GDM1 (cell line): ENCODE measurements at places on chromosomes 3 and 15.

DNA sequence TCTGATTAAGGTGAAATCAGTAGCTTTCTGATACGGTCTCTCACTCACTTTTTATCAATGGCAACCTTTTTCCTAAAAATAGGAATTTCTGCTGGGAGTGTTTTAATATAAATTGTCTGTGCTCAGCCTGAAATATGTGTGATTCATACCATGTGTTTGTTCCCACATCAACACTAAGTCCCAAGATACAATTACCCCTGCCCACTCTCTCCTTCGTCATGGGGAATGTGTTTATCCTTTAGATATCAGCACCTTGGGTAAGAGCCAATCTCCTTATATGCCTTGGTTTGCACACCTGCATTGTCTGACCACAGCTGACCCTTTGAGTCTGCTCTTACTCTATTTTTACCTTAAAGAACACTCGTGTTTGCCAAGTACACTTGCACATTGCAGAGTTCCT lies 356.4 kb downstream of the LPP start:
- no peak for DNase-seq

GRCh38 chr15:36880913-36881460 lies 219.4 kb downstream of the MEIS2 start:
- no peak for DNase-seq

DNA sequence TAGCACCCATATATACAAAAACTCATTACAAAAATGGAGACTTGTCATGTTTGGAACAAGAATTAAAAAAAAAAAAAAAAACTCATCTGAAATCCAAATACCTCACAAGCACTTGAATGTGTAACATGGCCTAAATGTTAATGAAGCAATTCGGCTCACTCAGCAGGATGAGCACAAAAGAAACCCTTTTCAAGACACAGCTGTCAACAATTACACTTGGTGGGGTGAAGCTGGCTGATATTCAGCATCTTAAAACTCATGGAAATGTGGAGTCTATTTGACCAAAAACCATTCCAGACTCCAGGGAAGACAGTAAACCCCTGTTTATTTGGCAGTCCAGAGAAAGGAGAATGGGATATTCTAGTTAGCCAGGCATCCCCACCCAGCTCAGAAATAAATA lies 205.4 kb upstream of the TSC22D2 start:
- DNase-seq = no peak

GRCh38 chr15:73425510-73425909 lies 17.5 kb upstream of the REC114 start:
- DNase-seq = no peak

GRCh38 chr15:76799760-76800159 lies 105.4 kb downstream of the SCAPER start:
- DNase-seq = no peak

DNA sequence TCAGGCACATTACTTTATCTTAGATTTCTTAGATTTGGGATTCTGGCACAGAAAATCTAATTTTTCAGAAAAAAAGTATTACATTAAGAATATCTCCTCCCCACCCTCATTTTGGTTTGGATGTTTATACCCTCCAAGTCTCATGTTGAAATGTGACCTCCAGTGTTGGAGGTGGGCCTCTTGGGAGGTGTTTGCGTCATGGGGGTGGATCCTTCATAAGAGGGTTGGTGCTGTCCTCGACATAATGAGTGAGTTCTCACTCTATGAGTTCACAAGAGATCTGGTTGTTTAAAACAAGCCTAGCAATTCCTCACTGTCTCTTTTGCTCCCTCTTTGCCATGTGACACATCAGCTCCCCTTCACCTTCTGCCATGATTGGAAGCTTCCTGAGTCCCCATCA lies 45.6 kb upstream of the WWTR1 start:
- no peak for DNase-seq

- no peak for DNase-seq
Measured at GRCh38 chr3:62873451-62873760, 1.8 kb downstream of the CADPS start.

DNA sequence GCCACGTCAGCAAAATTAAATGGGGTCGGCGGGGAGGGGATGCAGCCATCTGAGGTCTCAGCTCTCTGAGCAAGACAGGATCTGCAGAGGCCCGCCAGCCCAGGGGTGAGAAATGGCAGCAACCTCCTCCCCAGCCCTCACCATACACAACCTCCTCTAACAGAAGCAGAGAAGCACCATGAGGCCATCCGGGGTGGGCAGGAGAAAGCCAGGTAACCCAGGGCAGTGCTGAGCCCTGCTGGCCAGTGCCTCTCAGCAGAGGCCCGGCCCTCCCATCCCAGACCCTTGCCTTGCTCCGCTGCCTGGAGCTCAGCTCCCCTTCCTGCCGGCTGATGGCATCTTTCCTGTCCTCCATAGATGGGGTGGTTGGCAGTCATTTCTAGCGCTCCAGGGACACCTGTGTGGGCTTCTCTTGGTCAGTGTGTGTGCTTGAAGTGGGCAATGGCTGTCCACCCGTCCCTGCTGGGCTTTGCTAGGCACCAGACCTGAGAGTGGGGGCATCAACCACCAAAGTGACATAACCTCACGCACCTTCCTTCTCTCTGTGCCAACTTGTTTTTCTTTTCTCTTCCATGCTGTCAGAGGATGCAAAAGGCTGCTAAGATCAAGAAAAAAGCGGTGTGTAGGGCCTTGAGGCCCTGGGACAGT lies 175.8 kb downstream of the NSMCE3 start:
- no peak for DNase-seq

- no peak for DNase-seq
Measured at GRCh38 chr15:41577863-41578735, 19.1 kb downstream of the TYRO3 start.

DNA sequence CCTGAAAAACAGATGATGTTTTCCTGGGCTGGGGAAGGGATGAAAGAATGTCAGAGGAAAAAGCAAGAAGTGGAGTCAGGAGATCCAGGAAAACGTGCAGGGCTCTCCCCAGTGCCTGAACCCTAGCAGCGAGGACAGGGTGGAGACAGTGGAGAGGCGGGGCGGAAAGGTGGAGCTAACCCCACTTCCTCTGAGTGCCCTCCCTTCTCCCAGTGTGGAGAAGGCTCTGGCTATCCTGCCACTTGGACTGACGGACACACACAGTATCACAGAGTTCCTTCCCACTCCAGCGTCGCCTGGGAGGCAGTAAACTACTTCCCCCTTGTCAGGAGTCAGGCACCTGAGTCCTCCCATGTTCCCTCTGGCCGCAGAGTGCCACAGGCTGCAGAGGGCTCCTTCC lies 125.3 kb upstream of the CHRNA7 start:
- DNase-seq = no peak

GRCh38 chr15:70535071-70535954 lies 228.0 kb downstream of the UACA start:
- peak; percentile 89 for DNase-seq

DNA sequence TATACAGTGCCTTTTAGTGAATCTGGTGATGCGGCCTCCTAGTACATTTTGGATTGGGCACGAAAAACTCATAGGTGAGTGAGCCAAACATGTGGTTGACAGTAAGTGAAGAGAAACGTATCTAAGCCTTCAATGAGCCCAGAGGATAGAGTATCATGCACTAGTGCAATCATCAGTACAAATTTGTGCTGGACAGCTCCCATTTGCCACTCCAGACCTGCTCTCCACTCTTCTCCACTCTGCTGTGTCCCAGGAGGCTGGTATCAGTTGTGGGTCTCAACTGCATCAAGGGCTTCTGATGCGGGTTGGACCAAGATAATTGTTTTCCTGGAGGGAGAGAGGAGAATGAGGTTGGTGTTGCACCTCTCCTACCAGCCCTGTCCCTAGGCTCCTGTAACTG lies 9.1 kb upstream of the RASGRF1 start:
- no peak for DNase-seq

DNA sequence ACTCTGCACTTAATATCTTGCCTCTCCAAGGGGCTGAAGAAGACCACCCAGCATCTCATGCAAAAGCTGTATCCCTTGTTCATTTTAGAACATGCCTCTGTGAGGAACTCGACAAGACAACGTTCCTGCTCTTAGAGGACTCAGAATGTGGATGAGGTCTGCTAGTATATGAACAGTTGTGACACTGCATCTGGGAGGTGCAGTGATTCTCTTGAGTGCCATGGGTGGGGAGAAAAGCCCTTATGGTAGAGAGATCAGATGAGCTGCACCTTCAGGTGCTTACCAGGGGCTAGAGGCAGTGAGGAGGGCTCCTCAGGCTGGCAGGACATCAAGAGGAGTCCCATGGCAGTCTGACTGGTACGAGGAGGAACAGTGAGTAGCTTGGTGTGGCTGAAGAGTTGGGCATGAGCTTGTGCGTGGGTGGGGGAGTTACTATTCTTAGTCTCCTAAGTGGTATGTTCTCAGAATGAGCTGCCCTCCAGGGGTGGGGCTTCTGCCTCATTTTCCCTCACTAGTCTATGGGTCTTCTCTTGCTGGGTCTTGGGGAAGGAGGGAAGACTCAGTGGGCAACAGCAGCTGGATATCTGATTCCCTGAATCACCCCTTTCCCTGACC lies 56.7 kb upstream of the ATP2B2 start:
- no peak for DNase-seq

DNA sequence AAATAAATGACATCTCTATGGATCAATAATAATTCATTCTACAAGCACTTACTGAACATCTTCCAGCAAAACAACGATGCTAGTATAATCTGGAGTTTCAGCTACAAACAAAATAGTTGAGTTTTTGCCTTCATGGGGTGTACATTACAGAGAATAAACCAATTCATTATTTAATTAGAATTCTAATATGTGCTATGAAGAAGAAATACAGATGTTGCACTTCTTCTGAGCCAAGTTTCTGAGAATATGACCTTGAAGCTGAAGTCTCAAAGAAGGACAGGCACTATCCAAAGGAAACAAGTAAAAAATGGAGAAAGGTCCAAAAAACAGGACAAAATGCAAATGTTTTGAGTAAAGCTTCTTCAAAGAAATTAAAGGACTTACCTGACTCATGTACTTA lies 94.2 kb downstream of the SENP7 start:
- DNase-seq = no peak

- no peak for DNase-seq
Measured at GRCh38 chr3:41462103-41462691, 262.9 kb downstream of the CTNNB1 start.

DNA sequence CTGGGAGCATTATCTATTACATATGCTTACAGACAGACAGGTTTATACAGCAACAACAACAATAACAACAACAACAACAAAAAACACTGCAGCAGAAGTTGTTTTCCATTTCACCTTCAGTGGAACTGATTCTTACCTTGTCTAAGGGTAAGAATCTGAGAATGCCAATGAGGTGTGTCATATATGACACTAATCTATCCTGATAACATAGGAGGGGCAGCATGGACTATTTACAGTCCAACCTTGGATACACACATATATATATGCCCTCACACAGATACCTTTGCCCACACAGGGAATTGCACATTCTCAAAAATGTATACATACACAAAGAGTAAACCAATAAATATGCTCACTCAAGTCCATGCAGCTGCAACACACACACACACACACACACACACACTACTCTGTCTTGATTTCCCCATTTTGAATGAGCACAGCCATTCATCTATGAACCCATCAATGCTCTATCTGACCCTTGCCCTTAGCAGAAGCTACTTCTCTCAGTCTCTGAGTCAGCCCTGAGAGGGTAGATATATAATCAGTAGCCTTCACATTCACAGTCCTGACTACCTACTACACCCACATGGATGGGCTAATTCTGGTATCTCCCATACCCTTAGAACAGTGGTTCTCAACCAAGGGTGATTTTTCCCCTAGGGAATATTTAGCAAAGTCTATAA lies 9.7 kb upstream of the TRANK1 start:
- no peak for DNase-seq

GRCh38 chr15:60563539-60564404 lies 84.8 kb upstream of the ICE2 start:
- DNase-seq = no peak

GRCh38 chr3:11386465-11387113 lies 114.4 kb downstream of the ATG7 start:
- DNase-seq = no peak

DNA sequence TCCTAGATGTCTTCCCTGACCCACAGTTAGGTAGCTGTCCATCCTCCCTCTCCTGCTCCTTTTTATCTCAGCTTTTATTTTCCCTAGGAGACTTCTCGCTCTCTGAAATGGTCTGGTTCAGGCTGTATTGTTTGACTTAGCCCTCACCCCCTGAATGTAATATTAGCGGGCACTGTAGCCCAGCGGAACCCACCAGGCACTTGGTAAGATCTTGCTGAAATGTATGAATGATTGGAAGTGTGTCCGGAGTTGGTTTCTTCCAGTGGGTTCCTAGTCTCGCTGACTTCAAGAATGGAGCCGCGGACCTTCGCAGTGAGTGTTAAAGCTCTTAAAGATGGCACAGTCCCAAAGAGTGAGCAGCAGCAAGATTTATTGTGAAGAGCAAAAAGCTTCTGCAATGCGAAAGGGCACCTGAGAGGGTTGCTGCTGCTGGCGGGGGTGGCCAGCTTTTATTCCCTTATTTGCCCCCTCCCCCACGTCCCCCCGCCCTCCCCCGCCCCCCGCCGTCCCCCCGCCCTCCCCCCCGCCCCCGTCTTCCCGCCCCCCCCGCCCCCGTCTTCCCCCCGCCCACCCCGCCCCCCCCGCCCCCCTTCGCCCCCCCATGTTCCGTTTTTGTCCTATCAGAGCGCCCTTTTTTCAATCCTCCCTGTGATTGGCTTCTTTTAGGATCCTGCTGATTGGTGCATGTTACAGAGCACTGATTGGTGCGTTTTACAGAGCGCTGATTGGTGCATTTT lies 694 bp upstream of the EEFSEC start:
- no peak for DNase-seq

DNA sequence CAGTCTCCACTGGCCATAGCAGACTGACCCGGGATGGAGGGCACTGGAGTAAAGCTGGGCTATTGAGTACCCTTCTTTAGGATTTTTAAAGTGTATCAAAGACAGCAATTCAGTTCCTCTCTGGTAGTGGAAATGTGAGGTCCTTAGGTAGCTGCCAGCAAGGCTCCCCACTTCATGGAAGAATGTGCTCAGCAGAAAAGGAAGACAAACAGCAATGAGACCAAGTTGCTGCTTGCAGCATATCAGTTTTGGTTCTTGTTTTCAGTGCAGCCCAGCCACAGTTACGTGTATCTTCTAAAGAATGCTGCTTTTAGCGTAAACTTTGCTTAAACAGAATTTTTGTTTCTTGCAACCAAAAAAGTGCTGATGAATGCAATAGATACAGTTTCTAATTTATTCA lies 374.0 kb upstream of the CBLB start:
- no peak for DNase-seq

DNA sequence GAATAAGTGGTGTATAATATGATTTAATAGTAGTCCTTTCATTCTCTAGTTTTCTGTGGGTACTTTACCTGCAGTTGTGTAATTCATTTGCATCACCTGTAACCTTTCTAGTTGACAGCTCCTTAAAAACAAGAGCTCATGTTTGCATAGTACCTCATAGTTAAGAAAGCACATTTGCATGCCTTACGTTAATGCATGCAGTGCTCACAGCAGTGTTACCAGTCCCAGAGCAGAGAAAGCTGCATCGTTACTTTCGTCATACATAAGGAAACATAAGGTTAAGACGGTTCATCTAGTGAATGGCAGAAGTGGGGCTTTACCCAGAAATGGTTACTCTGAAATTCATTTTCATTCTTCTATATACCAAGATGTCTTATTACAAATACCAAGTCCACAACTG lies 111.3 kb downstream of the AKAP13 start:
- no peak for DNase-seq

- DNase-seq = no peak
Measured at GRCh38 chr15:96728591-96728990, 398.1 kb downstream of the NR2F2 start.
